Endothelial cell (in vitro differentiated cells): ENCODE measurements at places on chromosomes 11 and 22. TPM values are rescaled to one million over a fixed set of nuclear protein-coding genes. Genes with fewer than 3 reads are reported as not detected.

MS4A3 gene
- 1.4 TPM for total RNA-seq

OR51B2 gene
- not detected for total RNA-seq

F2 gene
- 4.4 TPM for total RNA-seq

CD6 gene
- total RNA-seq = 0.33 TPM

FGF19 gene
- not detected for total RNA-seq

DNA sequence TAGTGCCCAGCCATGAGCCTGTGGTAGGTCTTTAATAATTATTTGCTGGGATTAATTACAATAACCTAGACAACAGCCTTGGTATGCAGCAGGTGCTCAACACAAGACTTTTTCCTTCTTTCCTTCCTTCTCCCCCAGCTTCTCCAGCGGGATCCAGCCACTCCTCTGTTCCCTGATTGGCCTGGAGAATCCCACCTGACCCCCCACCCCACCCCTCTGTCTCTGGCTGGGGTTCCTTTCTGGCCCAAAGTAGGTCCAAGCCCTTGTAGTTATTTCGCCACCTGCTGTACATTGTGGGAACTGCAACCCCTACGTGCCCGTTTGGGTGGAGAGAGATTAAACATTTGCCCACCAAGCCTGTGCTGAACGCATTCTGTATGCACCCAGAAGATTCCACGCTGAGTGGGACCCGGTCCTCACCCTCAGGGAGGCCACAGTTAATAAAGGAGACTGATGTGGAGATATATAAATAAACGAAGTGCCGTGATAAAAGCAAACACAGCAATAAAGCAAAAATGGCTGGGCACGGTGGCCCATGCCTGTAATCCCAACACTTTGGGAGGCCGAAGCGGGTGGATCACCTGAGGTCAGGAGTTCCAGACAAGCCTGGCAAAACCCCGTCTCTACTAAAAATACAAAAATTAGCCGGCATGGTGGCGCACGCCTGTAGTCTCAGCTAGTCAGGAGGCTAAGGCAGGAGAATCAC lies 32.1 kb upstream of the DGKZ start:
- no peak overlapping the region for H3K4me3 ChIP-seq
- peaks cover 8% of the 10 kb centered on the region for H3K36me3 ChIP-seq
- DNase-seq = peak; percentile 83
- peaks cover 21% of the 10 kb centered on the region for H3K4me1 ChIP-seq

- H3K27me3 ChIP-seq = peaks cover 16% of the 10 kb centered on the region
- peaks cover 48% of the 10 kb centered on the region for H3K4me1 ChIP-seq
These were observed 812 bp upstream of the SMTN start for GRCh38 chr22:31080164-31080847.

GRCh38 chr22:38136607-38137006 lies 26.1 kb upstream of the BAIAP2L2 start:
- H3K36me3 ChIP-seq = peaks cover 21% of the 10 kb centered on the region
- no peak overlapping the region for H3K27ac ChIP-seq
- peaks cover 6% of the 10 kb centered on the region for H3K4me1 ChIP-seq
- H3K27me3 ChIP-seq = peaks cover 2% of the 10 kb centered on the region

DNA sequence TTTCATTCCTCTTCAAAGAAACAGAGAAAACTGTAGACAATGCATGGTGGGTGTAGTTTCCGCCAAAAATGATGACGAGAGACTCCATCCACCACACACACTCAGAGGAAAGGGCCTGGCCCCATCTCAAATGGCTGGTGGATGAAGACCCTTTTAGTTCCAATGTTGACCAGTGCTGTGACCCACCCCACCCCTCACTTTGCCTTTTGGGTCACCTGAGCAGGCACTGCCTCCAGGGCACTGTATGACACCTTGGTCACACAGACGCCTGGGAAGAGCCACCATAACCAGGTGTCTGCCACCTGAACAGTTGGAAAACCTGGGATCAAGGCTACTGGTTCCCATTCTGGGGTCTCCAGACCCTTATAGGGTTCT lies 121.3 kb downstream of the MPPED1 start:
- H3K4me3 ChIP-seq = no peak overlapping the region
- no peaks in the 10 kb centered on the region for H3K4me1 ChIP-seq
- peaks cover 5% of the 10 kb centered on the region for H3K27me3 ChIP-seq
- DNase-seq = no peak
- no peaks in the 10 kb centered on the region for H3K36me3 ChIP-seq

DNA sequence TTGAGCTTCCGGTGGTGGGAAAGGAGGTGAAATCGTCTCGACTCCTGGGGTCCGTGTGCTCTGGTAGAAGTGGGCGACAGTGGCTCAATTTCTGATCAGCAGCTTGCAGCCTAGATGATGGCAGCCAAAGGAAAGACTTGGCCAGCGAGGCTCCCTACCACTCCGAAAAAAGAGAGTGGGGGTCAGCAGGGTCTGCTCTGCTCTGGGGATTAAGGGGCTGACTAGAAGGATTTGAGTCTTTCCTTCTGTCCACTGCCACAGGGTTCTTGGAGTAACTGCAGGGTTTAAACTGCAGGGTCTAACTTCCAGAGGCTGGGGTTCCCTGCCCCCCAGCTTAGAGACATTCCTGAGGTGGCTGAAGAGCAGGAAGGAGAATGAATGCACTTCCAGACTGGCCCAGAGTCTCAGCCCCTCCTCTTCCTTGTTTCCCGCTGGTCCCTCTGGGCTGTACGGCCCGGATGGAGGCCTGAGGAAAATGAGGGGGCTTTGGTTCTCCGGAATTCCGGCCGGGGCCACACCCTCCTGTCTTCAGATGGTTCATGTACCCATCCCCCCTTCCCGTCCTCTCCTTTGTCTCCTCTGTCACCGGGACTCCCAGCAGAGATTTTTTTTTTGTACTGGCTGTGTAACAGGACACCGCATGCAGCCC lies 907 bp downstream of the SERPINH1 start:
- peak overlapping the region; percentile 99 for H3K4me3 ChIP-seq
- peak overlapping the region; percentile 99 for H3K27ac ChIP-seq
- peaks cover 25% of the 10 kb centered on the region for H3K27me3 ChIP-seq
- DNase-seq = peak; percentile 67

GRCh38 chr11:69908511-69909220 lies 89.5 kb upstream of the FGF3 start:
- no peaks in the 10 kb centered on the region for H3K36me3 ChIP-seq
- no peak overlapping the region for H3K27ac ChIP-seq
- no peak overlapping the region for H3K4me3 ChIP-seq
- no peak for DNase-seq
